ENCODE measurements at places on chromosomes 2 and 18.

DNA sequence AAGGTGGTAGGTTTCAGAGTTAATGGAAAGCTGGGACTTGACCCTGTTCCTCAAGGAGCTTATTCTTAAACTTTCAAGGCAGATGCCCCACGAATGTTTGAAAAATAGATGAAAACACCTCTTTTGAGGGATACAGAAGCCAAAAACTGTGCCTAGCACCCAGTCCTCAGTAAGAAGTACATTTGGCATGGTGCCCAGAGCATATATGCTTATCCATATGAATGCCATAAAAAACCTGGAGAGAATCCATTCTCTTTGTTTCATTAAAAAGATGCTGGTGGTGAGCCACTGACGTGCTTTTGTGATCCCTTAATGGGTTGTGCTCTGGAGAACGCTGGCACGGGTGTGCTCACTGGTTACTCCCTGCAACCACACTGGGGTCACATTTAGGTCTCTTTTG is 69.0 kb downstream of the IL1R2 start:
- no peak for DNase-seq

DNA sequence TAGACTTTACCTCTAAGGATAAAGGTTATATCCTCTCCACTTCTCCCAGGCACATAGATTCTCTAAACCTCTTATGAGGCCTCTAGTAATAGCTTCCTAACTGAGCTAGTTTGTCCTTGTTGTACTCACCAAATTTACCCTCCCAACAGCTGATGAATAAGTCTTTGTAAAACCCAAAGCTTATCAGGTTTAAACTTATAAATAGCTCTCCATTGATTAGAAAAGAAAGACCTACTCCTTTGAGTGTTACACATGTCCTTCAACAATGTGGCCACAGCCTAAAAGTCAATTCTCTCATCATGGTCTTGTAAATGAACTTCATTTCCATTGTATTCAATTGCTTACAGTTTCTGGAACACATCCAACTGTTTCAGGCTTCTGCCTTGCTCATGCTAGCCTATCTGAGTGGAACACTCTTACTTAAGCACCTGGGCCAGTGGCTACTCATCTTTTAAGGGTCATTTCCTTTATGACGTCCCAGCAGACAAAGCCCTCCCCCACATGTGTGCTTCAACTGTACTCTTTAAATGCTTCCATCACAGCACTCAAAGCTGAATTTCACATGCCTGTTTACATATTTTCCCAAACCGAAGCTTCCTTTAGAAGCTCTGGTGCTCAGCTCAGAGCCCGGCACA is 131.6 kb downstream of the CDH2 start:
- DNase-seq = peak; percentile 62

DNA sequence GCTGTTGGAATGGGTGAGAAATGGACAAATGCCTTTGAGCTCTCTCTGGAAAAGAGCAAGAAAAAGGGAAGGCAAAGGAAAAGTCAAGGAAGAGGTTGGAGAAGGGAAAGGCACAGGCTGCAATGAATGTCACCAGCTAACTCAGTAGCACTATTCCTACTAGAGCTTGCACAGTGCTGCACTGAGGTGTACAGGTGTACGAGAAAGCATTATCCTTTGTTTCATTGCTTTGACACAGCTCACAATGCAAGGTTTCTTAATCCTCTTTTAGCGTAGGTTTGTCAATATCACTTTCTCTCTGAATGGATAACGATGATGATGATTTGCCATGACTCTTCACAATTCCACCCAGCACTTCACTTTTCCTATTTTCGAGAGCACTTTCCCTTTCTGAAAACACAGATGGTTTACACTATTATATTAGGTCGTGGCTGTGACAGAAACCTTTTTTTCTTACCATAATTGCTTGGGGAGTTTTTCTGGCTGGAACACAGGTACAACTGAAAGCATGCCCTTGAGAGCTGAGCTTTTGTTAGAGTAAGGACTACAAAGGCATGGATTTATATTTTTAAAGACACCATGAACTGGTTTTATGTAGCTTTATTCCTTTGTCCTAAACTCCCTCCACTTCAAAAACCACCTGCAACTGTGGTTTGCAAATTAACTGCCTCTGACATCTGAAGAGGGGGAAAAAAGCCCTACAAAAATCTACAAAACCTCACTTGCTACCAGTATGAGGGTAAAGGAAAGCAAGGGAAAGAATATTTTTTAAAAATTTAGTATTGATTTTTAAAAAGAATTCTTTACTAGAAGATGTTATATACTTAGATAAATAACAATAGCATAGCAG is 265.5 kb downstream of the TGIF1 start:
- DNase-seq = no peak

DNA sequence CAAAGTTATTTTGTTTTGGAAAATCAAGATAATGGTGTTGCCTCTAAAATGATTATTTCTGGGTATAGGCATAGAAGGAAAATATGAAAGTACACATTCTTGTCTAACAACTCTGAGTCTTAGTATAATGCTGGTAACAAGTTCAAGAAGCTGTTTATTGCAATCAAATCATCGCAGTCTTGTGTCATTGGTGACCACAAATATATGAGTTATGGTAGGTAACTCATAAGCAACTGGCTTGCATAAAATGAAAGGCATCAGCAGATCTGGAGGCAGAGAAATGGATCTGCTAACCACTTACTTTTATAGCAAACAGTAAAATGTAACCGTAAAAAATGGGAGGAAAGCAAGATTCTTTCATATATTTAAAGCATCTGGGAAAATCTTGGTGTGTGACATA is 156.2 kb upstream of the TCF4 start:
- DNase-seq = no peak

- DNase-seq = no peak
These were observed 65.9 kb upstream of the ACAA2 start for GRCh38 chr18:49879271-49879580.

- DNase-seq = no peak
These were observed 32.1 kb downstream of the SPC25 start for GRCh38 chr2:168858146-168858545.

DNA sequence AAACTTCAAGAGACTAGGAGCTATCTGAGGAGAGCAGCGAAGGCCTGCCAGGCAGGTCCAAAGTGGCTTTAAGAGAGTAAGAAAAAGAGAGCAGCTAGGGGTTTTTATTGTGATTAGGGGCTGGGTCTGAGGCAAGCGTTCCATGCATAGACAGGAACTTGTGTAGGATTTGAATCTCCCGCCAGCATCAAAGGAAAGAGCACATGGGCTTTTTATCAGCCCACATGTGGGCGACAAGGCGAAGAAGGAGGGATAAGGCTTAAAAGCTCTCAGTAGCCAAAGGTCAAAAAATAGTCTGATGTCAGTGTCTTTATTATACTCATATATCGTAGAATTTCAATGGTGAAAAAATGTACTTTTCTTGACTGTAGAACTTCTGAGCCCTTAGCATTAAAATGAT is 178.5 kb upstream of the TMEFF2 start:
- DNase-seq = no peak

DNA sequence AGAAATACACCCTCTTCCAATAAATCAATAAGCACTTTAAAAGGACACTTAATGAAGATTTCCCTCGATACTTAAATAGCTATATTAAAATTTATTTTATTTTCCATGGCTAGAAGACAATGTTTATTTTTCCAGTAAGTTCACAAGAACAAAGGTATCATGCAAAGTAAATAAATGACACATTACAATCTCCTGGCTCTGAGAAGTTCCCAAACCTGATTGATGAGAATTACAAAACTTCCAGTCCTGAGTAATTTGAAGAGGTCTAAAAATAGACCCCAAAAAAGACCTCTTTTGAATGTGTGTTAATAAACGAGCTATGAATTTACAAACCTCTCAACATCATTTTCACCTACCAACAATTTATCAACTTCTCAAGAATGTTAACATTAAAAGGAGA is 1.5 kb upstream of the PEX13 start:
- peak; percentile 87 for DNase-seq

- peak; percentile 37 for DNase-seq
These were observed 18.7 kb downstream of the C2orf92 start for GRCh38 chr2:97688062-97688827.

GRCh38 chr2:47666332-47666731 is 116.6 kb upstream of the MSH6 start:
- no peak for DNase-seq

DNA sequence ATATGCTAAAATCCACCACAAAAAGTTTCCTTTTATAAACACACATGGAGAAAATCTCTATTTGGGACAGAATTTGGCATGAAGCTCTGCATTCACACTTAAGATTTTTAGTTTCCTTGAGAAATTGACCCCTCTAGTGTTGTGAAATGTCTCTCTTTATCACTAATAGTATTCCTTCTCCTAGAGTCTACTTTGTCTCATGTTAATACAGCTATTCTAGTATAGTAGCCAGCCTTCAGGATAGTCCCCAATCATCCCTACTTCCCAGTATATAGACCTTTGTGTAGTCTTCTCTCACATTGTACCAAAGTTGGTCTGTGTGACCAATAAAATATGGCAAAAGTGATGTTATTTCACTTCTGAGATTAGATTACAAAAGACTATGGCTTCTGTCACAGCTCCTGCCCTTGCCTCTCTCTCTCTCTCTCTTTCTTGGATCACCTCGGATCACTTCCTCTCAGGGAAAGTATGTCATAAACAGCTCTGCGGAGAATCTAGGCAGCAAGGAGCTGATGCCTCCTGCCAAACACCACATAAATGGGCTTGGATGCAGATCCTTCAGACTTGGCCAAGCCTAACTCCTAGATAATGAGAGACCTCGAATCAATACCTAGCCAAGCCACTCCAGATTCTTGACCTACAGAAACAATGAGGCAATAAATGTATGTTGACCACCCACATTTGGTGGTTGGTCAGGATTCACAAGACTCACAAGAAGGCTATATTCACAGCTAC is 59.7 kb upstream of the NABP1 start:
- no peak for DNase-seq

DNA sequence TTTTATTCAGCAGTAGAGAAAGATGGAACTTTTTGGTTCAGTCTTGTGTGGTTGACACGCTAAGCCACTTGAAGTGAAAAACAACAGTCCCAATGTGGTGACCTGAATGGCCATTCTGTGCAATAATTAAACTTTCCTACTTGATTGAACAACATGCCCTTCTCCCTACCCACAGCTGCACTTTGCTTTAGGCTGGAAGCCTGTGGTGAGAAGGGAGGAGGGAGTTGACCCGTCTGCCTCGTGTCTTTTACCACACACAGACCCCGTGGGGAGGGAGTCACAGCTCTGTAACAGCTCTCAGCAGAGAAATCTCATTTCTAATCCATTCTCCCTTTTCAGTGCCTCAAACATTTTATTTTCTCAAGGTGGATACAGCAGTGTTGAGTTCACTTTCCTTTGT is 138.2 kb upstream of the PKDCC start:
- DNase-seq = no peak

DNA sequence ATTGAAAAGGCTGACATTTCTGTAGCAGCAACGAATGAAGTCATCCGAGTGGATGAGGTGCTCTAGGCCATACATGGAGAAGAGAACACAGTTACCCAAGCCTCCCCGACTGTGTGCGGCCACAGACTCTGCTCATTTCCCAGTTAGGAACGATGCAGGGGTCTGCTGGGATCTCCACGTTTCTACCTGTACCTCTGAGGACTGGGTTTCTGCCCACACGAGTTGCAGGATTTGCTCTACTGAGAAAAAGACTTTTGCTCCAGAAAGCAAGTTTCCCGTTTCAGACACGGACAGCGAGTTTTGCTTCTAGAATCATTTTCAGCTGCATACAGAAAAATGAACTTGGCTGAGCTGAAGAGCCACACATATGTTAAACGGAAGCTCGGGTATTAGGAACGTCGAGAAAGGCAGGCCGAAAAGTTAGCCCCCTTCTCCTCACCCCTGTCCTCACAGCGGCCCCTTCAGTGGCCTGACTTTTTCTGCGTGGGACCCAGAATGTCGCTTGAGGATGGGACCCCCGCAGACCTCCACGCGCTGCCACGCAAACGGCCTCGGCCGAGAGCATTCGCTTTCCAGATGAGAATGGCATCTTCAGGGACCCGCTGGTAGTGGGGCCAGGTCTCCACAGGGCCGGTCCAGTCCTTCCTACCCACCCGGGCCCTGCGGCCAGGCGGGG is 582 bp upstream of the RAB31 start:
- no peak for DNase-seq

DNA sequence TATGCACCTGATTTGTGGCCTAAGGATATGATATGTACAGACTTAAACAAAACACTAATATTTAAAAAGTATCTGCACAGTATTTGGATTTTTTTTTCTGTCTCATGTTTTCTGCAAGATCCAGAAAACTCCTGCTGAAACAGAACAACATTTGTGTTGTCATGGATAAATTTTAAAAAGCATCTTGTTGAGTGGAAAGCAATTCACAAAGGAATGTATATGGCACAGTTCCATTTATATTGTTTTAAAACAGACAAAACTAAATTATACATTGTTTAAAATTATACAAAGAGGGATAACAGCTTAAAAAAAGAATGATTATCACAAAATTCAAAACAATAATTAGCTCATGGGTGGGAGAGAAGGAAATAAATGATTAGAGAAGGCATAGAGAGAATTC is 193.5 kb downstream of the PPP1R1C start:
- DNase-seq = no peak

- DNase-seq = peak; percentile 65
These were observed 207.2 kb downstream of the LRP1B start for GRCh38 chr2:141923657-141924056.

DNA sequence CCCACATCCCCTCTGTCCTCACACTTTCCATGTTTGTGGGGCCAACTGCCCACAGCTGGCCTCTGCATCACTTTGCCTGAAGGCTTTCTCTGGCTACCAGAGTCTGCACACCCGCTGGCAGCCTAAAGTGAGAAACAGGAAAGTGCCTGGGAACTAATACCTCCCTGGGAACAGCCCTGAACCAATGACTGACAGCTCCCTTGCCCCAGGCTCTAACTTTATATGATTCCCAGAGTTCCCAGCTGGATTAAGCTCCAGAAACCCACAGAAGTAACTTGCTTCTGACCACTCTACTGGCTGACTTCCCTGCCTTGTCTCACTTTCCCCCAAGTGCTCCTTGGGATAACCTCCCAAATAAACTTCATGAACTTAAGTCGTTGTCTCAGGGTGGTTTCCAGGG is 159.6 kb upstream of the LMAN1 start:
- no peak for DNase-seq

DNA sequence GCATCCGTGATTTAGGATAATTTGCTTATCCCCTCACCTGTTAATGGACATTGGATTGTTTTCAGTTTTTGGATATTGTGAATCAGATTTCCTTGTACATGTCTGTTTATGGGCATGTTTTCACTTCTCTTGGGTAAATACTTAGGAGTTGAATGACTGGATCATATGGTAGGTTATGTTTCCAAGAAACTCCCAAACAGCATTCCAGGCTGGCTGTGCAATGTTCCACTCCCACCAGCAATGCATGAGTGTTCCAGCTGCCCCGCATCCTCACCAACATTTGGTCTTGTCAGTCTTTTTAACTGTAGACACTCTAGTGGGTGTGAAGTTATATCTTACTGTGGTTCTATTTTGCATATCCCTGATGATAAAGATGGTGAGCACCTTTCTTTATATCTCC is 8.9 kb upstream of the LRRFIP1 start:
- DNase-seq = peak; percentile 49

- DNase-seq = peak; percentile 5
These were observed 258.0 kb downstream of the CNTNAP5 start for GRCh38 chr2:124283096-124283495.

GRCh38 chr2:160375037-160375436 is 118.6 kb downstream of the RBMS1 start:
- no peak for DNase-seq
